ENCODE measurements at places on chromosomes 6 and 20.

GRCh38 chr6:65760285-65760684 lies 53.3 kb upstream of the EYS start:
- no peak for DNase-seq

- DNase-seq, result no peak
Observed at GRCh38 chr20:3786126-3786484, 435 bp downstream of the CENPB start.

- no peak for DNase-seq
Observed at GRCh38 chr6:33592595-33593413, 12.7 kb upstream of the BAK1 start.

GRCh38 chr6:69232496-69232895 lies 564.3 kb downstream of the LMBRD1 start:
- no peak for DNase-seq

DNA sequence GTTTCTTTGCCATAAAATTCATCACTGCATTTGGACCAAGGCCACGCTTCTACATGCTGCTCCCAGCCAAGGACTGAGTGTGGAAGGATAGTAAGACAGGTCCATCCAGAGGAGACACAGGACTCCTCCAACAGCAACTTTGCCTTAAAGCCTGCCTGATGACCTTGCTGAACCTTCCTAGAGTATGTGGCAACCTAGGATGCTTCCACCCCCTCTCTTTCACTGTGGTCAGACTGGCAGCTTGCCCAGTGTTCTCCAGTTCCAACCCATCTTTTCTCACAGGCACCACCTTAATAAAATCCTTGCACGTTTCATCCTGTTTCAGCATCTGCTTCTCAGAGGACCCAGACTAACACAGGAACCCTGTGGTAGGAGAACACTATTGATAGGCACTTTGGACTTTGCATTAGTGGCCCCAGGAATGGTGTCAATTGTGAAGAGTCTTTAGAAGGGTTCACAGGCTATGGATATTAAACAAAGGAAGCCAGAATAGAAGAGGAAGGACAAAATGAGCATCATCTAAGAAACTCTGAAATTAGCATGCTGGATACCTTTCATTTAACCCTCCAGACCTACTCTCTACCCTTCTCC lies 2.4 kb upstream of the PKHD1 start:
- no peak for DNase-seq

GRCh38 chr6:153231048-153231646 lies 100.1 kb upstream of the RGS17 start:
- DNase-seq, result no peak

GRCh38 chr6:162856885-162857284 lies 129.1 kb downstream of the PACRG start:
- no peak for DNase-seq

DNA sequence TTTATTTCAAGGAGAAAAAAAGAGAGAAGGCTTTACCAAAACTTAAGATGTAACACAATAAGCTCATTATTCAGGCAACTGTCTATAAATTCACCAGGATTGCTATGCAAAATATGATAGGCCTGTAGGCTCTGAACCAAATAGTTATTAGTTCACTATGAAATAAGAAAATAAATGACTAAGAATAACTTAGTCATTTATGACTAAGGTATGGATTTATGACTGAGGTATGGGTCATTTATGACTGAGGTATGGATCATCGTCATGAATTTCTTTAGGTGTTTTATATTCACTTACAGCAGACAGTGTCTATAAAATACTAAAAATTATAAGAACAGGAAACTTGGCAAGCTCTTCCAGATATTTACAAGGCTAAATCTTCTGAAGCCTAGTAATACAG lies 52.1 kb upstream of the SNX9 start:
- no peak for DNase-seq

DNA sequence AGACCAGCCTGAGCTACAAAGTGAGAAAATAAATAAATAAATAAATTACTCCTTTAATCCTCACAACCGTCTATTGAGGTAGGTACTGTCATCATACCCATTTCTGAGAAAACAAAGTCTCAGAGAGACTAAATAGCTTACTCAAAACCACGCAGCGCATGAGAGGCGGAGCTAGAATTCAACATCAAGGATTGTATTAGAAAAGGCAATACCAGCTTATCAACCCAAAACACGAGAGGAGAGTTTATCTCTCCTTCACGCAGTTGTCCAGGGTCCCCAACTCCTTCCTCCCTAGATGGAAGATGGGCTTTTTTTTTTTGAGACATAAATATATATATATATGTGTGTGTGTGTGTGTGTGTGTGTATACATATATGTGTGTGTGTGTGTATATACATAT lies 12.2 kb downstream of the HNF4A start:
- DNase-seq, result no peak

DNA sequence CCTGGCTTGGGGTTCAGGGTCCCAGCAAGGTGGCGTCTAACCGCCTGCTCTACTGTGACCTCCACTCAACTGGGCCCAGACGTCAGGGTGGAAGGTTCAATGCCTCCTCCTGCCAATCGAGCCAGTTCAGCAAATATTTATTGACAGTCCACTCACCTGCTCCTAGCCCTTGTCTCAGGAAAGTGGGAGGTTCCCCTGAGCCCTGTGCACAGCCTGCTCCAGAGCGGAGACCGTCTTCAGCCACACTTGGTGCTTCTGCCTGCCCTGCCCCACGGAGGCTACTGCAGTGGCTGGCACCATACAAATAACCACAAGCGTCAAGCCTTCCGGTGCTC lies 6.1 kb downstream of the CCDC167 start:
- no peak for DNase-seq

Measured in pulmonary artery endothelial cell (primary cell).